ENCODE measurements at places on chromosomes 7 and 10. TPM values are rescaled to one million over a fixed set of nuclear protein-coding genes. Genes with fewer than 3 reads are reported as not detected.
A peak's percentile ranks its signal among the peaks of the same experiment; 100 is the strongest.

DNA sequence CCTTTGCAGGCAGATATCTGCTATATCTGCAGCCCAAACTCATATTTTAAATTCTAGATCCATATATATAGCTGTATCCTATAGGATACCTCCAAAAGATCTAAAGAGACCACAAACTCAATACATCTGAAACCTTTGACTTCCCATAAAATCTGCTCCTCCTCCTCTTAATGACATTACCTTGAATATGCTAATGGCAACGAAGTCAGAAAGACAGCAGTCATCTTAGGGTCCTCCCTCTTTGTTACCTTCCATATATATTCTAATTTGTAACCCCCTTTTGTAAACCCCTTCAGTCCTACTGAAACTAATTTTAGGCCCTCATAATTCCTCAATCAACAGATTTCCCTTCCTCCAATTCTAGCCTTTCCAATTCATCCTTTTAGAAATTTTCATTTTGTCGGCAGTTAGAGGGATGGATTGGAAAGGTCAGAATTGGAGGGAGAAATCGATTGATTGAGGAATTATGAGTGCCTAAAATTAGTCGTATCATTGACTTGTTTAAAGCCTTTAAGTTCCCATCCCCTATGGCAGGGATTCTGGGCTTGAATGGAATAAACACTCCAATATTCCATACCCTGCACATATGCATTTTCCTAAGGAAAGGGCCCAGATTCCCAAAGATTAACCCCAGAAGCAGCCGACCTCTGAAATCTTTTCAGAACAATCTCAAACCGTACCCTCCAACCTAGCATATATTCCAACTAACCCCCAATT is 2.4 kb downstream of the SYPL1 start:
- no peak overlapping the region for H3K27ac ChIP-seq
- no peaks in the 10 kb centered on the region for H3K27me3 ChIP-seq
- peaks cover 9% of the 10 kb centered on the region for H3K4me1 ChIP-seq
- H3K36me3 ChIP-seq = no peaks in the 10 kb centered on the region

GRCh38 chr7:24384362-24385030 is 100.5 kb downstream of the NPY start:
- H3K36me3 ChIP-seq = no peaks in the 10 kb centered on the region
- peaks cover 1% of the 10 kb centered on the region for H3K4me1 ChIP-seq
- DNase-seq = no peak
- H3K27ac ChIP-seq = no peak overlapping the region
- no peaks in the 10 kb centered on the region for H3K27me3 ChIP-seq

GPR85 gene
- 1.1 TPM for total RNA-seq

DNA sequence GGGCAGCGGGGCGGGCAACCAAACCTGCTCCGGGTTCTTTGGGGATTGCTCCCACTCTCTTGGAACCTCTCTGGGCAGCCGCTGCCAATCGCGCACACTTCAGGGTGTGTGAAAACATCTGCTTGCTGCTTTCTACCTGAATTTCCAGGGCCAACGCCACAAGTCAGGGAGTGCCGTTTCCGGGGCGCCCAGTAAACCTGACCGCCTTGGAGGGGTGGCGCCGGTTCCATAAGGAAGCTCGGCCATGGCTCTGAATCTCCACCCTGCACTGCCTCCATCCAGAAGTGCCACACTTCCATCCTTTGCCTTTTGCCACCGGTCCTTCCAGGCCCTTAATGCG is 679 bp upstream of the AFAP1L2 start:
- peaks cover 6% of the 10 kb centered on the region for H3K4me1 ChIP-seq
- no peak for DNase-seq
- H3K36me3 ChIP-seq = no peaks in the 10 kb centered on the region
- H3K4me3 ChIP-seq = peak overlapping the region; percentile 57
- peak overlapping the region; percentile 66 for H3K27ac ChIP-seq
- no peaks in the 10 kb centered on the region for H3K27me3 ChIP-seq

- H3K4me1 ChIP-seq = peaks cover 3% of the 10 kb centered on the region
- peak; percentile 34 for DNase-seq
- H3K27ac ChIP-seq = no peak overlapping the region
- no peaks in the 10 kb centered on the region for H3K36me3 ChIP-seq
These were observed 818 bp upstream of the SUPV3L1 start for GRCh38 chr10:69179089-69179742.

GRCh38 chr7:40283391-40283790 is 148.6 kb downstream of the SUGCT start:
- no peak overlapping the region for H3K4me3 ChIP-seq
- H3K27me3 ChIP-seq = no peaks in the 10 kb centered on the region
- DNase-seq = no peak
- no peak overlapping the region for H3K27ac ChIP-seq
- H3K4me1 ChIP-seq = no peaks in the 10 kb centered on the region
- no peaks in the 10 kb centered on the region for H3K36me3 ChIP-seq

DNA sequence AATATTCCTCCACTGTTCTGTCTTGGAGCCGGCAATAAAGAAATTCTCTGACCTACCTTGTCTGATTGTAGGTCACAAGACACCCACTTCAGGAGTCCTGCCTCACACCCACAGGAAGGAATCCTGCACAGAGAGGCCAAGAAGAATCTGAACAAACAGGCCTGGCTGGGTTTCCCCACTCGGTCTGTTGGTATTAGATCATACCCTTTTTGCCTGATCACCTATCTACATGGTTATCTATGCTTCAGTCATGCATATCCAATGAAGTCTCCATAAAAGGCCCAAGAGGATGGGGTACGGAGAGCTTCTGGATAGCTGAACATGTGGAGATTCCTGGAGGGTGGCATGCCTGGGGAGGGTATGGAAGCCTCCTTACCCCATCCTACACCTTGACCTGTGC is 12.3 kb downstream of the OGDH start:
- H3K27me3 ChIP-seq = no peaks in the 10 kb centered on the region
- H3K27ac ChIP-seq = no peak overlapping the region
- no peaks in the 10 kb centered on the region for H3K36me3 ChIP-seq

EIF5AL1 gene
- 0.72 TPM for total RNA-seq
